Tibial nerve (tissue), 4 donors: ENCODE measurements at places on chromosomes 7 and 10.
A peak's percentile ranks its signal among the peaks of the same experiment; 100 is the strongest.

DNA sequence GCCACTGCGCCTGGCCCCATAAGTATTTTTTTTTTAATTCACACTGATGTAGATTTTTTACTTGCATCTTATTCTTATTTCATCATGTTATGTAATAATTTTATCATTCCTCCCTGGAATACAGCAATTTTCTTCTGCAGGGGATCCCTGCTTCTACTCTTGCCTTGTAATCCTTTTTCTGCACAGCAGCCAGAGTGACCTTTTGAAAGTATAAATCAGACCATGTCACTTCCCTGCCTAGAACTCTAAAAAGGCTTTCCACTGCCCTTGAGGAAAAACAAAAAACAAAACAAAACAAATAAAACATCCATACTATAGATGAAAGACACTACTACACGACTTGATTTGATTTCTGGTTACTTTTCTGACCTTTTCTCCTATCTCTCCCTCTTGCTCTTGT is 1334.7 kb downstream of the REEP3 start:
- no peaks in the 10 kb centered on the region for H3K27me3 ChIP-seq
- no peak overlapping the region for H3K4me3 ChIP-seq
- no peaks in the 10 kb centered on the region for H3K4me1 ChIP-seq
- no peak for DNase-seq
- no peak overlapping the region for H3K27ac ChIP-seq

DNA sequence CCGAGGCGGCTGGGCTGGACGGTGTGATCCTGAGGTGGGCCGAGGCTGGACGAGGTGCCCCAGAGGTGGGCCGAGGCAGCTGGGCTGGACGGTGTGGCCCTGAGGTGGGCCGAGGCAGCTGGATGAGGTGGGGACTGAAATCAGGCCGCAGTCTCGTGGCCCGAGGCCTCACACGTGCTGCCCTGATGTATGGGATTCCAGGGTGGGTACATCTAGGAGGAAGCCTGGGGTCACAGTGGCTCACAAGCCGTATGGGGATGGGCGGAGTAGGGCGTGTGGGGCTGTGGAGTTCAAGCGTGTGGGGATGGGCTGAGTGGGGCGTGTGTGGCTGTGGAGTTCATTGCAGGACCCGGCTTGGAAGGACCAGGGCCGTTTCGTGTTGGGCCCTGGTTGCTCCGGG is 12.5 kb upstream of the NKX6-2 start:
- H3K27ac ChIP-seq: no peak overlapping the region
- H3K4me3 ChIP-seq: no peak overlapping the region
- H3K4me1 ChIP-seq: no peaks in the 10 kb centered on the region
- peaks cover 8% of the 10 kb centered on the region for H3K27me3 ChIP-seq

GRCh38 chr10:6018422-6018821 is 41.1 kb upstream of the IL15RA start:
- DNase-seq: no peak
- no peaks in the 10 kb centered on the region for H3K36me3 ChIP-seq
- H3K4me1 ChIP-seq: peaks cover 17% of the 10 kb centered on the region
- no peaks in the 10 kb centered on the region for H3K27me3 ChIP-seq

DNA sequence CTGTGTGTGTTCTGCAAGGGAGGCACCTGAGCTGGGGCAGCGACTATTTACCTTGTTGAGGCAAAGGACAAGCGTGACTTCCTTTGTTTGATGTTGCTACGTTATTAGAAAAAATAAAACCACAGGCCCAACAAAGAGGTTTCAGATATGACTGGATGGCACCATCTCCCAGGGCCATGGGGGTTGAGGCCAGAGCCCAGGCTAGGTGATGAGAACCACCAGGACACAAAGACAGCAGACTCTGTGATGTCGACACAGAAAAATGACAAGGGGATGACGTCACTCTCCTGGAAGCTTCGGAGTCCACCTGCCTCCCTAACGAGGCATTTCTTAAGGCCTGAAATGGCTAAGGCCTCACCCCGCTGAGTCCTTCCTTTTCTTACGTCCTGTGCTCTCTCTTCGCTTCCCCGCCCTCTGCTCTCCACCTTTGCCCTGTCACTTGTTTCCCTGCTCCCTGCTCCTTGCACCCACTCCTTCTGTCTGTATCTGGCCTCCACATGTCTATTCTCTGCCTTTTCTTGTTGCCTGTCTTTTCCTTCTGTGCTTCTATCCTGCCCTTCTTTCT is 83.0 kb upstream of the ADRB1 start:
- DNase-seq: no peak
- no peak overlapping the region for H3K27ac ChIP-seq
- H3K4me1 ChIP-seq: no peaks in the 10 kb centered on the region

- no peaks in the 10 kb centered on the region for H3K36me3 ChIP-seq
- no peak for DNase-seq
- H3K4me1 ChIP-seq: no peaks in the 10 kb centered on the region
- H3K4me3 ChIP-seq: no peak overlapping the region
These were observed 15.4 kb upstream of the PCLO start for GRCh38 chr7:83178066-83178465.

- H3K4me1 ChIP-seq: no peaks in the 10 kb centered on the region
- no peaks in the 10 kb centered on the region for H3K27me3 ChIP-seq
- H3K27ac ChIP-seq: no peak overlapping the region
- H3K4me3 ChIP-seq: no peak overlapping the region
These were observed 150.2 kb downstream of the GRK5 start for GRCh38 chr10:119357412-119358151.

DNA sequence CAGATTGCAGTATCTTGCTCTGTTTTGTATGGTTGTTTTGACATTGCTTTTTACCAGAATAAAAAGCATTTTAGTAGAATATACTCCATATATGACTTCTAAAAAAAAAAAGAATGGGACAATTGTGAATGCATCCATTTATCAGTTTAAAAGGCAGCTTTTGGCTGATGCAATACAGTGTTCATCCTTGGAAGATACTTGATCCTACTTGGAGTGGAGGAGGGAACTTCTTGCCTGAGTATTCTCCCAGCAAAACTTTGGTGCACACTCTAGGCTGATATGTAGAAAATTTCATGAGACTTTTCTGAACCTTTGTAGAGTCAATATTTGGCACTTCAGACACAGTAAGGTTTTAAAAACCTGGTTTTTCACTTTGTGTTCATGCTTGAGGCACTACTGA is 40.2 kb downstream of the WDR11 start:
- peaks cover 82% of the 10 kb centered on the region for H3K36me3 ChIP-seq
- no peak for DNase-seq
- no peak overlapping the region for H3K27ac ChIP-seq
- H3K4me1 ChIP-seq: no peaks in the 10 kb centered on the region
- no peaks in the 10 kb centered on the region for H3K27me3 ChIP-seq

- no peak for DNase-seq
- H3K36me3 ChIP-seq: no peaks in the 10 kb centered on the region
- no peak overlapping the region for H3K4me3 ChIP-seq
- no peaks in the 10 kb centered on the region for H3K4me1 ChIP-seq
- no peak overlapping the region for H3K27ac ChIP-seq
These were observed 128.5 kb upstream of the TNS3 start for GRCh38 chr7:47710201-47710935.

- H3K4me3 ChIP-seq: no peak overlapping the region
- H3K4me1 ChIP-seq: peaks cover 7% of the 10 kb centered on the region
- no peak overlapping the region for H3K27ac ChIP-seq
- no peaks in the 10 kb centered on the region for H3K27me3 ChIP-seq
These were observed 175.9 kb downstream of the ZMYND11 start for GRCh38 chr10:310976-311639.

GRCh38 chr7:25906003-25906402 is 246.0 kb upstream of the NFE2L3 start:
- H3K4me1 ChIP-seq: no peaks in the 10 kb centered on the region
- H3K27me3 ChIP-seq: peaks cover 8% of the 10 kb centered on the region
- no peak overlapping the region for H3K27ac ChIP-seq
- H3K4me3 ChIP-seq: no peak overlapping the region

GRCh38 chr7:75892634-75893272 is 13.9 kb downstream of the RHBDD2 start:
- H3K4me1 ChIP-seq: peaks cover 55% of the 10 kb centered on the region
- H3K4me3 ChIP-seq: no peak overlapping the region
- H3K27me3 ChIP-seq: no peaks in the 10 kb centered on the region
- H3K27ac ChIP-seq: no peak overlapping the region
- H3K36me3 ChIP-seq: no peaks in the 10 kb centered on the region

DNA sequence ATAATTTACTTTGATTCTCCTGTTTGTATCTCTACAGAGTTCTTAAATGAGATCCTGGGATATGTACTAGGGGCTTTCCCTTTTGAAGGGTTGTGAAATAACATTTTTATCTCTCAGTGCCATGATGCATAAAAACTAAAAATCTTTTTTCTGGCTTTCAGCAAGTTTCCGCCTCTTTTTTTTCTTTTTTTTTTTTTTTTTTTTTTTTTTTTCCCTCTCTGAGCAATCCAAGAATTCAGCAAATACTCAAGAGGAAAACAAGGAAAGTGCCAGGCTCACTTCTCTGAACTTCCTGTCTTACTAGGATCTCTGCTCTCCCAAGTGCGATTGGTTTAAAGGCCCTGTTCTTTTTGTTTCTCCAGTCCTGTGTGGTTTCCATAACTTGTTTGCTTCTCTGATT is 79.9 kb downstream of the HYCC1 start:
- no peak overlapping the region for H3K27ac ChIP-seq
- no peak overlapping the region for H3K4me3 ChIP-seq
- DNase-seq: no peak
- H3K4me1 ChIP-seq: no peaks in the 10 kb centered on the region

- no peak overlapping the region for H3K27ac ChIP-seq
- H3K4me3 ChIP-seq: no peak overlapping the region
- no peak for DNase-seq
- no peaks in the 10 kb centered on the region for H3K36me3 ChIP-seq
- H3K27me3 ChIP-seq: no peaks in the 10 kb centered on the region
- no peaks in the 10 kb centered on the region for H3K4me1 ChIP-seq
These were observed 6.2 kb downstream of the NET1 start for GRCh38 chr10:5418584-5418983.

DNA sequence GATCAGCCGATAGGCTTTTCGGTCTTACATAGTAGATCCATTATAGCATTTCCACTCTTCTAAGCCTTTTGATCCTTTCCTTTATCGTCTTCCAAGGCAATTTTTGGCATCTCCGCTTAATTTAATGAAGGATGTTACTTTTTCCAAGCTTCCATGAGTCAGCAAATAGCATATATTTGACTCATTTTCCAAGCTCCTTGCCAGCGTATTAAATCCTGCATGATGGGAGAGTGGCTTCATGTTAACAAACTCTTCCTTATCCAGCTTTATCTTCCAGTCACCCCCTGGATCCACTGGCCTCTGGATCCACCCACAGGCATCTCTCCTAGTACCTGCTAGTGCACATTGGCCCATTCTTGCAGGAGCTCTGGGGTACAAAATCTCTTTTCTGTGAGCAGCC is 13.0 kb downstream of the OR9A2 start:
- peaks cover 26% of the 10 kb centered on the region for H3K4me1 ChIP-seq
- no peaks in the 10 kb centered on the region for H3K36me3 ChIP-seq
- DNase-seq: no peak
- H3K27ac ChIP-seq: no peak overlapping the region
- no peak overlapping the region for H3K4me3 ChIP-seq

GRCh38 chr10:13791483-13791882 is 204.7 kb downstream of the PRPF18 start:
- H3K4me1 ChIP-seq: peaks cover 62% of the 10 kb centered on the region
- H3K4me3 ChIP-seq: no peak overlapping the region
- no peaks in the 10 kb centered on the region for H3K27me3 ChIP-seq

DNA sequence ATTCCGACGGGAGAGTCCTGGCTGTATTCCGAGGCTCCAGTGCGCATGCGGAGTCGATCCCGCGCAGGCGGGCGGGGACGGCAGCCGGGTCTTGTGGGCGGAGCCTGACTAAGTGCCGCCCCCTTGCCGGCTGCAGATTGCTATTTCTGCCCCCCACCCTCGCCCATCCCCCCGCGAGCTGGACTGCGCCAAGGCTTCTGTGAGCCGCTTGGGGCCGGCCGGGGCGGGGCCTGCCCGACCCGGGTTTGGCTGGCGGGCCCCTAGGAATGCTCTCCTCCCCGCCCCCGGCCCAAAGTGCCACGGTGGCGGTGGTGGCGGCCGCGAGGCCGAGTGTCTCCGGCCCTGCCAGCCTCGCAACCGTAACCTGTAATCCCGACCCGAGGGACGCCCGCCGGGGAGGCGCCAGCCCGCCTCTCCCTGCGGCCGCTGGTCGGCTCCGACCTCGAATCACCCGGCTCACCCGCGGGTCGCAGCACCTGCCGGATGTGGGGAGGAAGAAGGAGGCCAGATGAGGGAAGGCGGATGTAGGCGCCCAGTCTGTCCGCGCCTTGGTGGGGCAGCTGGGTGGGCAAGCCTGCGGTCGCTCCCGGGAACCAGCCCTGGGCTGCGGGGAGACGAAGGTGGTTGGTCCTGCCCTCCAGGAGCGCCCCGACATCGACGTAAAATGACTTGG is 702 bp upstream of the KAZALD1 start:
- peak overlapping the region; percentile 80 for H3K4me3 ChIP-seq
- peak overlapping the region; percentile 97 for H3K27ac ChIP-seq
- peak; percentile 89 for DNase-seq
- H3K4me1 ChIP-seq: peaks cover 30% of the 10 kb centered on the region

- peaks cover 39% of the 10 kb centered on the region for H3K27me3 ChIP-seq
- peak; percentile 69 for DNase-seq
- H3K36me3 ChIP-seq: no peaks in the 10 kb centered on the region
- H3K4me1 ChIP-seq: peaks cover 4% of the 10 kb centered on the region
- no peak overlapping the region for H3K27ac ChIP-seq
These were observed 10.5 kb upstream of the GRID1 start for GRCh38 chr10:86376852-86377796.

DNA sequence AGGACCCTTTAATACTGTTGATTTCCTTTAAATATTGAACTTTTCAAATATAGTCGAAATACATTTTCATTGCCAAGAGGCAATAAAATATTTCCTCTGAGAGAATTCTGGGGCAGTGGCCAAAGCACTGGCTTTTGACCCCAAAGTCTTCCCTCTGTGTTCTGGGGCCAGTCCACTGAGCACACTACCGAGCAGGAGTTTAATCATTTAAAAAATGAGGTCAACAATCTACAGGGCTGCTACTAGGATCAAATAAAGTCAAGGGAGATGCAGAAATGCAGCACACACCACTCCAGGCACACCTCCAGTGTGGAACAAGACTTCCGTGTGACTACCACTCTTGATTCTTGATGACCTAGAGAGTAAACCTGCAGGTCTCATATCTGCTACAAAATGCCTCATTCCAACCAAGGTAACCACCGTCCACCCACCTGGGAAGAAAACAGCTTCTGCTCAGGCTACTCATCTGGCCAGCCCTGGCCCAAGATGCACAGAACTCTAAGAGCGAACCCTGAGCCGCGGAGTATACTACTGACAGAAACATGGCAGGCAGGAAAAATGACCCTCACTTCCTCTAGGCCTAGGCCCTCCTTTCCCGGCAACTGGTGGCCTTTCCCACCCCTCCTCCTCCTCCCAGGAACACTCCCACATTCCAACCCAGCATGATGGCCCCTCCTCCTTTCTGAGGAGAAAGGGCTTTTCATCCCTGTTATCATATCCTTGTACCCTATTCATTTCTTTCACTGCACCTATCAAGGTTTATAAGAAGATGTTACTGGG is 97.7 kb downstream of the ALOX5 start:
- H3K4me3 ChIP-seq: no peak overlapping the region
- H3K4me1 ChIP-seq: peaks cover 11% of the 10 kb centered on the region
- DNase-seq: no peak
- no peaks in the 10 kb centered on the region for H3K27me3 ChIP-seq
- no peaks in the 10 kb centered on the region for H3K36me3 ChIP-seq
- peak overlapping the region; percentile 72 for H3K27ac ChIP-seq

GRCh38 chr10:129049501-129049900 is 417.5 kb upstream of the MGMT start:
- H3K4me1 ChIP-seq: no peaks in the 10 kb centered on the region
- H3K27me3 ChIP-seq: no peaks in the 10 kb centered on the region
- no peak overlapping the region for H3K27ac ChIP-seq
- no peak for DNase-seq
- H3K4me3 ChIP-seq: no peak overlapping the region

- no peak for DNase-seq
- H3K36me3 ChIP-seq: no peaks in the 10 kb centered on the region
- H3K4me1 ChIP-seq: no peaks in the 10 kb centered on the region
These were observed 81.0 kb upstream of the LRRC4 start for GRCh38 chr7:128112018-128112780.
